ENCODE measurements at places on chromosomes 11 and 22.
A peak's percentile ranks its signal among the peaks of the same experiment; 100 is the strongest.

DNA sequence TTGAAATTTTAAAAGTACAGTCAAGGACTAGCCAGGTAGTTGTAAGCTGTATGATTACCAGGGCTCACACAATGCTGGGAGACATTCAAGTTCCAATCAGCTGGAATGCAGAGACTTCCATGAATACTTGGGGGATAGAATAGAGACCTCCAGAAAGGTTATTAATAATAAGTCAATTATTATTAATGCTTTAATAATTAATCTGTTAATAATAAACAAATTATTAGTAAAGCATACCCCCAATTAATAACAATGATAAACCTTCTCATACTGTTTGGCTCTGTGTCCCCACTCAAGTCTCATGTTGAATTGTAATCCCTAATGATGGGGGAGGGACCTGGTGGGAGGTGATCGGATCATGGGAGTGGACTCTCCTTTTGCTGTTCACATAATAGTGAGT lies 14.6 kb upstream of the MS4A6A start:
- no peak for DNase-seq

DNA sequence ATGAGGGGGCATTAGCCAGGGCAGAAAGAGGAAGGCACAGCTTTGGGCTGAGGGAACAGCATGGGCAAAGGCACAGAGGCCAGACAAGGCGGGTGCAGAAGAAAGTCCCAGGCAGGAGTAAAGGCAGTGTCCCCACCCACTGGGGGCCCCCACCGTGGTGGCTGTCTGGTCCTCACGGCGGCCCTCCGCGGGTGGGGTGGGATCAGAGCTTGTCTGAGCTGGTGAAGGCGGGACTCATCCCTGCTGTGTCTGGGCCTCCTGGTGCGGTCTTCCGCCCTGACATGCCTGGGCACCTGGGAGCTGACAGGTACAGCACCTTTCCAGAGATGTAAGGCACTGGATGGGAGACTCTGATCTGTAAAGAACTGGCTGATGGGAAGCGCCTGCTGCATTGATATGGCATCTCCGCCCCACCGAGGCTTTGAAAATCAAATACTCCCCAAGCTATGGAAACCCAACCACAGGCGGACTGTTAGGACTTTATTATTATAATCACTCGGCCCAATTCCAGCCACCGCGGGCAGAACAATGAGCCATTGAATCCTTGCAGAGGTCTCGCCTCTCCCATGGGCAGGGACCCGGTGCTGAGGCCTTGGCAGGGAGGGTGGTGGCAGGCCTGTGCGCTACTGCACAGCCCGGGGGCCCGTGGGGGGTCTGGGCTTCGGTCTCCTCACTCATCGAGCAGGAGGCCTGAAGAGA lies 14.2 kb upstream of the GNB1L start:
- DNase-seq: no peak

- DNase-seq: no peak
Measured at GRCh38 chr11:120540744-120541465, 29.4 kb downstream of the GRIK4 start.

- DNase-seq: no peak
Measured at GRCh38 chr22:46054091-46055073, 77.4 kb upstream of the WNT7B start.

- DNase-seq: no peak
Measured at GRCh38 chr11:111573821-111574249, 28.4 kb upstream of the SIK2 start.

DNA sequence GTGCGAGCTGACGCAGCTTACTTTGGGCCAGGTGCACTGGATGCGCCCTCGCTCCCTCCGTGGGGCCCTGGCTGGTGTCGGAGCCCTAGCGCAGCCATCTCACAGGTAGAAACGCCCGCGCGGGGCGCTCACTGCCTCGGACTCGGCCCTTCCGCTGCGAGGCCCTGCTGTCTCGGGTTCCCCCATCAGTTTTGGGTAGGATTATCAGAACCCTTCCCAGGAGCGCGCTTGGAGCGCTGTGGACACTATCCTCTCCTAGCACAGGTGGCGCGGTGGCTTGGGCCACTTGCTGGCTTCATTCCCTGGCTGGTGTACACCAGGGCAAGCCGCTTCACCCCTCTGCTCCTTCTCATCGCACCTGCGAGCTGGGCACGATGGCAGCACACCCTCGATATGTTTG lies 35.7 kb upstream of the B3GAT1 start:
- no peak for DNase-seq

- no peak for DNase-seq
Measured at GRCh38 chr11:115178705-115179104, 325.5 kb downstream of the CADM1 start.

GRCh38 chr11:59678118-59678812 lies 9.4 kb upstream of the PATL1 start:
- DNase-seq: no peak

- DNase-seq: no peak
Measured at GRCh38 chr11:35141571-35141971, 2.6 kb downstream of the CD44 start.

DNA sequence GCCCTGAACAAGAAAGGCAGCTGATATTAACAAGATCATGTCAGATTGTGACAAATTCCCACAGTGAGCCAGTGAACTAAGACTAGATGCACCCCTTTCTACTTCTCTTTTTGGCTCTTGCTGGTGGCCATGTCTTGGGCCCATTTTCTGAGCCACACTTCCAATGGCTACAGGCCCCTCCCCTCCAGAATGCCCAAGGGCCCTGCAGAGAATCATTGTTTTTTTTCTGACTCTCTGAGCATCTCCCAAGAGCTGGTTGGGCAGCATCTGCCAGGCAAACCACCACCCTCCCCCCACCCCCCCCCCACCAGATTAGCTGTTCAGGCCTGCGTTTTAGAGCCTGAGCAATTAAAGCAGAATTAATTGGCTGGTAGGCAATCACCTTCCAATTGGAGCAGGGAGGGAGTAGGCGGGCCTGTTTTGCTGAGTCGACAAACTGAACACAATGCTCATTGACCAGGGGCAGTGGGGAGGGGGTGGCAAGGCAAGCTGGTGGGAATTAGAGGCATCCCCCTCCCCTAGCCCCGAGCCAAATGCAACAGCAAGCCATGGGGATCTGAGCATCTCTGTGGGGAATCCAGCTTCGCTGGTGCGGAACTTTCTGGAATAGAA lies 541.4 kb downstream of the MN1 start:
- DNase-seq: no peak

GRCh38 chr11:50088231-50088630 lies 55.6 kb downstream of the OR4C45 start:
- no peak for DNase-seq

DNA sequence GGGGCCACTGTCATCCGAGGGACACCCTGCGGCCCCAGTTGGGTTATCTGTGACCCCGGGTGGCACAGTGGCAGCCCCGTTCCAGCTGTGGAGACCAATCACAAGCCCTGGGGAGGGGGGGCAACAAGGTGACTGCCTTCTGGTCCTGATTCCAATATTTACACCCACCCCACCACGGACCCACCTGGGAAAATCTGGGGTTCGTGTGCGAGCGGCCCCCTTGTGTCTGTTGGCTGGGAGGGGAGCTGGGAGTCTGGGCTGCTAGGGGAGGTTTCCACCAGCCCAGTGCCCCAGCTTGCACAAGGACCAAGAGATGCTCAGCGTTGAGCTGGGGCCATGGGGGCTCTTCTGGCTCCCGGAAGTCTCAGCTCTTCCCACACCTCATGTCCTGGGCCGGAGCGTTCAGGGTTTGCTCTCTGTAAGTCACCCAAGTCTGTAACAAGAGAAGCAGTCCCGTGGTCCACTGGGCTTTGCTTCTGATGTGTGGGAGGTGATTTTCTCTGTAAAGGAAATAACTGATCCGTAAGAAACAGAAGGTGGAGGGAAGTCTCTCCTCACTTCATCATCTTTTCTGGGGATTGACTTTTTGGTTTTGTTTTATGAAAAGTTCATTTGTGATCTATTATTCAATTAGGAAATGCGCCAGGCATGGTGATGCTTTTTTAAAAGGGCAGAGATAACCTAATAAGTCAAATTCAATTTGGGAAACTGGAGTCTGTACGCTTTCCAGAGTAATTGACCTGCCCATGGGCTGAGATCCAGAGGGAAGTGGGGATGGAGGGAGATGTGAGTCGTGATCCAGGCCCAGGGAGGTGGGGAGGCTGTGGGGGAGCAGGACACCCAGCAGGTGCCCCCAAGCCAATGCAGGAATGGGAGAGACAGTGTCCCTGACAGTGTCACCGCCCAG lies 22.4 kb upstream of the GAL start:
- no peak for DNase-seq

- no peak for DNase-seq
Measured at GRCh38 chr11:76770642-76771445, 12.3 kb upstream of the TSKU start.

DNA sequence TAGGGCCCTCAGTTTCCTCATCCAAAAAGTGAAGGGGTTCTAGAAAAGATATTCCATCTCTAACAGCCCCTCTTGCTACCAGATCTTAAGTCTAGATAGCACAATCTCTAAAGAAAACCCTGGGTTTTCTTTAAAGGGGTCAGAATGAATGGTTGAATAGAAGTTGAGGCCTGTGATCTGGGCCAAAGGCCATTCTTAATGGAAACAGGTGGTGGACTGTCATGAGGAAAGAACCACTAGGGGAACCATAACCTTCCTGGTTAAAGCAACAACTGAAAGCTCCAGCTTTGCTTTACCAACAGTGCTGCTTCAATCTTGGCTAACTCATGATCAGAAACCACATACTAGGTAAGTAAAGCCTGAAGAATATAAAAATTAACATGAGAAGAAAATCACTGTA lies 1.8 kb downstream of the CELF1 start:
- no peak for DNase-seq

GRCh38 chr11:103076361-103076760 lies 15.6 kb downstream of the DCUN1D5 start:
- no peak for DNase-seq

DNA sequence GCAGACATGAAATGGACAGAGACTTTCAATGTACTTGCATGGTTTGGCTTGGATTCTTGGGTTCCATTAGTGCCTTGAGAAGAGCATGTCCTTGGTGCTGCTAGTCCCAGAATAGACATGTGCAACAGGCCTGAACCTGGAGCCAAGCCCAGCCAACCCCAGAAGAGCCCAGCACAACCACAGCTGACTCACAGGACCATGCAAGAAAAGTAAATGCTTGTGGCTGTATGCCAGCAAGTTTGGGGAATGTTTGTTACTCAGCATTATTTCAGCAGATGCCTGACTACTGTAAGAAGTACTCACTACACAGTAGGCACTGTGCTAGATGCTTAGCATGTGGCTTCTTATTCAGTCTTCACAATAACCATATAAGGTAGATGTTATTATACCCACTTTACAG lies 39.2 kb upstream of the HMGXB4 start:
- DNase-seq: no peak

GRCh38 chr11:65321828-65322485 lies 7.3 kb downstream of the CDC42EP2 start:
- no peak for DNase-seq

DNA sequence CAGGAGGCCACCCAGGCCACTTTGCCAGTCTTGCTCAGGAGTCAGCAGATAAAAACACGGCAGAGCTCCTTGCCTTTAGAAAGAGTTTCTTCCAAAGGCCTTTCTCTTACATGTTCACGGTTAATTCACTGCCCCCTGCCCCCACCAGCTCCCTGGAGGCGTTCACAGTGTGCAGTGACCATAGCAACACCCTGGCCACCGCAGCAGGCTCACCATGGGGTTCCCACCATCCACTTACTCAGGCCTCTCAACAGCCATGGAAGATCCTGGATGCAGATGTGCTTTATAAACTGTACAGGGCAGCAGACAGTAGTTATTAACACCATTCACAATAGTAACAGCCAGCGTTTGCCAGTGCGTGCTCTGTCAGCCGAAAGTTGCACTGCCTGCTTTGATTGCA lies 10.6 kb upstream of the MYO7A start:
- no peak for DNase-seq

- no peak for DNase-seq
Measured at GRCh38 chr11:26620282-26621045, 48.4 kb upstream of the MUC15 start.

DNA sequence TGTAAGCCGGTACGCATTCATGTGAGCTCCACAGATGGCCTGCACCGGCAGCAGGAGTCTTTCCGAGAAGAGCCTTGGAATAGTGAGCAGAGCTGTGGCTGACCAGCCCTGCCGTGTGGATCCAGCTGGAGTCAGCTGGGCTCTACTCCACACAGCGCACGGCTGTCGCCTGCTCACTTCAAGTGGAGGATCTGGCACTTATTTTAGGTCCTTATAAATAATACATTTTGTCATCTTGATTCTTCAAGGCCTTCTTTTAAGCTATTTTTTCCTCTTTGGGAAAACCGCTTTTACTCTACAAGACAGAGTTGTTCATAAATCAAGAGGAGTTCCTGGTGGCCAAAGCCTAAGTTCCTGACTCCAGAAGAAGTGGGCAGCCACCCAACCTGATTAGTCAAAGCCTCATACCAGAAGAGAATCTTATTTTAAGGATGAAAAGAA lies 93.8 kb downstream of the KCNC1 start:
- no peak for DNase-seq

- peak; percentile 59 for DNase-seq
Measured at GRCh38 chr11:32829680-32830412, at the start of gene PRRG4. PRRG4 (plus strand) TSS chr11:32829927; CDS start chr11:32830530, 603 bp downstream.

DNA sequence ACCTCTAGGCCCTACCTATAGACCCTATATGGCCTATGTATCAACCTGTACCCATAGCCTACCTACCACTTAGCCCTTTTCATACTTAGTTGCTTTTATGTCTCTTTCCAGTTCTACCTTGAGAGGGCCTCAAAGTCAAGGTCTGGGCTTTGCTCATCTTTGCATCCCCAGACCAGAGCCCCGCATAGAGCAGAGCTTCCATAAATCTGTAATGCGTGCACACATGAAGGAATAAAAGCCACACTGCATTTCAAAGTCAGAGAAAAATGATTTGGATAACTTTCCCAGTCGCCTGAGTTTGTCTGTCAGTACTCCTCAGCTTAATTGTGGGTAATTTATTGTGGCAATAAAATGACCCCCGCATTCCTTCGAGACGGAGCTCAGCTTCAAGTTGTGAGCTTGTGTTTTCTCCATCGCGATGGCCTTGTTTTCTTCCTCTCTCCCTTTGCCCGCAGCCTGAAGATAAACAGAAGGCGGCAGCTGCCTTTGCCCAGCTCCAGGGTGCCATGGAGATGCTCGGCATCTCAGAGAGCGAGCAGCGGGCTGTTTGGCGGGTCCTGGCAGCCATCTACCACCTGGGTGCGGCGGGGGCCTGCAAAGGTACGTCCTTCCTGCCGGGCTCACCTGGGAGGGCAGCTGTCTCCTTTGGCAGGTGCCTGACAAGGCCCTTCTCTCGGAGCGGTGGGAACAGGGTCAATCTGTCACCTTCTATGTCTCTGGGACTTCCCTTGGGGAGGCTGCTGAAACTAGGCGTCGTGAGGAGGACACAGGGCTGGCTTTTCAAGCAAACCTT lies 55.7 kb downstream of the MYO18B start:
- no peak for DNase-seq

GRCh38 chr22:46099740-46100139 lies 50.6 kb upstream of the PPARA start:
- DNase-seq: no peak

GRCh38 chr22:23068832-23069385 lies 1.4 kb upstream of the GNAZ start:
- no peak for DNase-seq

- DNase-seq: no peak
Measured at GRCh38 chr11:970319-970871, 44.7 kb downstream of the AP2A2 start.

GRCh38 chr11:72088076-72088808 lies 7.6 kb downstream of the LRRC51 start:
- no peak for DNase-seq

GRCh38 chr11:60077216-60077817 lies 11.1 kb upstream of the MS4A2 start:
- no peak for DNase-seq

Data from NCI-H510A (cell line).